ENCODE measurements at places on chromosomes 12 and 14.

GRCh38 chr14:85428926-85429325 is 101.0 kb upstream of the FLRT2 start:
- no peak for DNase-seq

- no peak for DNase-seq
These were observed 21.6 kb upstream of the SDR39U1 start for GRCh38 chr14:24463884-24464785.

DNA sequence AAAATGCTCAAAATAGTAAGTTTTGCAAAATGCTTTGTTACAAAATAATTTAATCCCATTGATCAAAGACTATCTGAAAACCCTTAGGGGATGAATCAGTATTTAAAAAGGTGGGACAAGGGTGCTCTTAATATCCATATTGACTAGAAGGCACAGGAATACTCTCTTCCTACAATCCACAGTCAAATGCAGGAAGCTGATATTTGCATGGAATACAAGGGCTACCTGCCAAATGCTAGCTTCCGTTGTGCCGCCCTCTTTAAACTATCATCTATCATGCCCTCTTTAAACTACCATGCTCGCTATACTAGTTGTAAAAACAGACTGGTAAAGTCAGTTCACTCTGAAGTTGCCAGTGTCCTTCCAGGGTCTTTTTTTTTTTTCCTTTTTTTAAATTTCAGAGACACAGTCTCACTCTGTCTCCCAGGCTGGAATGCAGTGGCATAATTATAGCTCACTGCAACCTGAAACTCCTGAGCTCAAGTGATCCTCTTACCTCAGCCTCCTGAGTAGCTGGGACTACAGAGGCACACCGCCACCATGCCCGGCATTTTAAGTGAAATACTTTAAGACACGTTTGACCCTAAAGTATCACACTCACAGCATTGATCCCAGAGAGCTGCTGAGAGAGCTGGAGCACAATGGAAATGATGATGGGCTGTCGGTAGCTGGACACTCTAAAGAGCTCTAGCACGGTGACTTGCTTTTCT is 6.7 kb downstream of the SLC2A3 start:
- DNase-seq: no peak

DNA sequence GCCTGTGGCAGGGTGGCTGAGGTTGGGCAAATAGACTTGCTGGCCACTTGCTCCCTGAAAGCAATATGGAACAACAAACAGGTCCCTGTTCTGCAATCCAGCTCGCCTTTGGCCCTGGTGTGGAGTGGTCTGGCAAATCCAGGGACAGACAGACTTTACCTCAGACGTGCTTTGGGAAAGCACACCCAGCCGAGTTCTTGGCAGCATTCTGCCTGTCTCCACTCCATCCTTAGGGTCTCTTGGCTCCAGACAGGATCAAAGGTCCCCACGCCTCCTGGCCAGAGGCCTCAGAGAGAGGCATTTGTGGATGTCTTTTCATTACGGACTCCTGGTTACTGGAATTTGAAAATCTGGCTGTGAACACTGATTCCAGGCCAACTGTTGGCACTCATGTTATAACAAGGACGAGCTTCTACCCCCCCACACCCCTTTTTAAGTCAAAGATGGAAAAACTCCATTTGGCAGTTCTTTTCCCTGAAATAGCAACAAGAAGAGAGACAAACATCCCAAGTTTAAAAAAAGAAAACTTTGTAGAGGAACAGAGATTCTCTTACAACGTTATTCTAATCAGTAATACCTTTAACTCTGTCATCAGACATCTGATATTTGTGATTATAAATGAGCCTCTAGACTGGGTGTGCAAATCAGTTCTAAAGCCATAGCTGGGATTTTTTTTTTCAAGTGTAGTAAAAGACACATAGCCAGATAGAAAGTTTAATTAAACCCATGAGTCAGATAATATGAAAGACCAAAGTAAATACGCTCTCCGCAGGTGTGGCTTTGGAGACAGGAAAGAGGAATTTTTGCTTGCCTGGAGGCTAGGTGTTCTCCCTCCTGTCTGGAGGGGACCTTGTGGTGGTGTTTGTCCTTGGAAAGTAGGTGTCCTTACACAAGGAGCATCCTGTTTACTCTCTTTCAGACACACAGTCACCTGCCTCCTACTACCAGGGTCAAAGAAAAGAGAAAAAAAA is 60.7 kb downstream of the GALNT8 start:
- DNase-seq: no peak

DNA sequence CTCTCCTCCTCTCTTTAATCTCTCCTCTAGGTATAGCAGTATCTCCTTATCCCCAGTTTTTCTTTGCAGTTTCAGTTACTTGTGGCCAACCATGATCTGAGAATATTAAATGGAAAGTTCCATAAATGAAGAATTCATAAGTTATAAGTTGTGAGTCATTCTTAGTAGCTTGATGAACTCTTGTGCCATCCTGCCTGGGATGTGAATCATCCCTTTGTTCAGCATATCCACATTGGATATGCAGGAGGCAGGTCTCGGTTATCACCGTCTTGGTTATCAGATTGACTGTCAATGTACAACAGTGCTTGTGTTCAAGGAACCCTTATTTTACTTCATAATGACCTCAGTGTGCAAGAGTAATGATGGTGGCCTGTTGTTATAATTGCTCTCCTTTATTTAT is 134.0 kb downstream of the TMEM117 start:
- DNase-seq: no peak

GRCh38 chr12:16585781-16586180 is 20.2 kb downstream of the LMO3 start:
- no peak for DNase-seq

DNA sequence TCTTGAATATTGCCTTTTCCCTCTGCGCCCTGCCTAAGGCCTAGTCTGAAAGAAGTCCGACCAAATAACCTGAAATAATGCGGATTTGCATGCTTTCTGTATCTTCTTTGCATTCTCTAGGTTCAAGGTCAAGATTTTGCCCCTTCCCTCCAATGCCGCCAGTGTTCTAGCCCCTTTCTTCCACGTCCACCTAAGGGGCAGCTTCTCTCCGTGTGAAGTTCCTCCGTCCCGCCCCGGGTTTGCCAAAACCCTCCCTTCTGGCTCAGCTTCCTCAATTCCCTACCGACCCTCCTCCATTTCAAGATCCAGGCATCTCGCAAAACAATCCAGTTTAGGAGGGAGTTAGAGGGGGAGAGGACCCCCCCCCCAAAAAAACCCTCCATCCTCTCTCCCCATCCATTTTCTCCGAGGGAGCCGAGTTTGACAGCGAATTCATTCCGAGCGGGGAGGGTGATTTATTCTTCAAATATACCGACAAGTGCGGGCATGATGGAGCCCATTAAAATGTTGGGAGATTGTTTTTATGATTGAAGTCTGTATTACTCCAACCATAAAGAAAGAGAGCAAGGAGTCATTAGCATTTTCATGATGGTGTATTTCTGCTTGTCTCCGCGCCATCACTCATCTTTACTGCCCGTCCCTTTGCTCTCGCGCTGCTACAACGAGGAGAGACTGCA is 20.9 kb upstream of the ATP5MC2 start:
- no peak for DNase-seq

- no peak for DNase-seq
These were observed 30.4 kb upstream of the KCNA5 start for GRCh38 chr12:5013266-5013730.

- DNase-seq: peak; percentile 20
These were observed 115.4 kb upstream of the MYL2 start for GRCh38 chr12:111035578-111036301.

GRCh38 chr14:93017898-93018297 is 94.9 kb downstream of the CHGA start:
- no peak for DNase-seq

GRCh38 chr12:90630006-90630405 is 325.0 kb downstream of the CCER1 start:
- DNase-seq: no peak

DNA sequence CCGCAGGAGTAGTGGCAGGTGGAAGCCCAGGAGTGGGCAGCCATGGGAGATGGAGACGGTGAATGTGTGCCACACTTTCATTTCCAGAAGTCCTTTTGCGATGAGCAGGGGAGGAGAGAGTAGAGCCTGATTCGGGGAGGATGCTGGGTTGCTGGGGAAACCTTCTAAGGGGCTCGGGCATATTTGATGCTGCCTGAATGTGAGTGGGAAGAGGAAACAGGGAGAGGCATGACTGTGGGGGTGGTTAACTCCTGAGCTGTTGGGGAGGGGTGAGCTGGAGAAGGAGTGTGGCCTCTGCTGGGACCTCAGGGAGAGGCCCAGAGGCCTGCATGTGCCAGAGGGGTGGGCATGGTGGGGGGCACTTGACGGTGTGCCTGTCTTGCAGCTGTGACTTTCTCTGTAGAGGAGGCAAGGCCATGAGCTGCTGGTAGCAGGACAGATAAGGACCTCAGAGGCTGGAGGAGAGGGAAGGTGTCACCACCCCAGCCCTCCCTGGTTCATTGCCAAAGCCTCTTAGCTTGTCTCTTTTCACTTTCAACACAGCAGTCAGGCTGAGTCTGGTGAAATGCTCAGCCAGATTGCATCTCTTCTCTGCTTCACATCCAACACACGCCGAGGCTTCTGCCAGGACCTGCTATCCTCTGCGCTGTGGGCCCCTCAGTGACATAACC is 11.4 kb downstream of the GLT1D1 start:
- no peak for DNase-seq

DNA sequence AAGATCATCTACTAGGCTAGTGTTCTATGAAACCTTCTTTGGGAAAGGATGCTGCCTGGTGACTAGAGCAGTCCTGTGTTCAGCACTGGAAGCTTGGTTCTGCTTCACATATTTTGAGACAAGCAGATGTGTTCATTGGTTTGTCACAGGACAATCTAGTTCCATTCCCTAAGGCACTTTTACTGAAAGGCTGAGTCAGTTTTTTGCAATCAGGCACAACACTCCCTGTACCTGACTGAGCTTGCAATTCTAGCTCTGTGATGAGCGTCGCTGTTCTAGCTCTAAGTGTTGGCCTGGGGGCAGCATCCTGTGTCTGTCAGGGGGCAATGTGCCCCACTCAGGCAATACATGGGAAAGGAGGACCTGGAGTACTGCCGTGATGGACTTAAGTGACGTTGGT is 144.4 kb downstream of the CAND1 start:
- no peak for DNase-seq

DNA sequence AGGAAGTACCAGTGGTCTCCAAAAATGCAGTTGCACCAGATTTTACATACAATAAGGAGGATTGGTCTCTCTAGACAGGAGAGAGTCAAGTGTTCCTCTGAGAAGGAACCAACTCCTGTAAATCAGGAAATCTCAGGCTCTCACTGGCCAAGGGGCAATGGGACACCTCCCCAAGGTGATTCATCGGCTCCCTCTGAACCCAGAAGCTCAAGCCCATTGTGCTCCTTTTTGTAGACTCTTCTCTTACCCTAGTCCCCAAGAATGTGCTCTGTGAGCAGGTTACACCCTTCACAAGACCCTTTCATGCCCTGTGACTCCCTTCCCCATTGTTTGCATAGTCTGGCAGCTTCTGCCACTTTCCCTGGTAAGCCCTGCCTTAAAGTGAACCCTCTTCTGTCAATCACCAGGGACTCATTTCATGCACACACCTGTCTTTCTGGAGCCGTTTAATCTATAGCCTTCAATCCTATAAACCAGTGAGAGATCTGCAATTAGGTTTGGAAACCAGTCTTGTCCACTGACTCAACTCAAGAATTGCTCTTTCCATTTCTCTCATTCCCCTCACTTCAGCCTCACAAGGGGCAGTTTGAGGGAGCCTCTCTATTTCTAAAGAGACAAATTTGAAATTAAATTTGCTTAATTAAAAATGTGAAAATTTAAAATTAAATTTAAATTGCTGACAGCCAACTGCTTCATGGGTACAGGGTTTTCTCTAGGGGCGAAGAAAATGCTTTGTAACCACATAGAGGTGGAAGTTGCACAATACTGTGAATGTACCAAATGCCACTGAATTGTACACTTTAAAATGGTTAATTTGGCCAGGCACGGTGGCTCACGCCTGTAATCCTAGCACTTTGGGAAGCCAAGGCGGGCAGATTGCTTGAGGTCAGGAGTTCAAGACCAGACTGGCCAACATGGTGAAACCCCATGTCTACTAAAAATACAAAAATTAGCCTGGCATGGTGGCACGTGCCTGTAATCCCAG is 38.3 kb upstream of the LTA4H start:
- no peak for DNase-seq

GRCh38 chr12:74953697-74954096 is 255.9 kb downstream of the KCNC2 start:
- DNase-seq: no peak

DNA sequence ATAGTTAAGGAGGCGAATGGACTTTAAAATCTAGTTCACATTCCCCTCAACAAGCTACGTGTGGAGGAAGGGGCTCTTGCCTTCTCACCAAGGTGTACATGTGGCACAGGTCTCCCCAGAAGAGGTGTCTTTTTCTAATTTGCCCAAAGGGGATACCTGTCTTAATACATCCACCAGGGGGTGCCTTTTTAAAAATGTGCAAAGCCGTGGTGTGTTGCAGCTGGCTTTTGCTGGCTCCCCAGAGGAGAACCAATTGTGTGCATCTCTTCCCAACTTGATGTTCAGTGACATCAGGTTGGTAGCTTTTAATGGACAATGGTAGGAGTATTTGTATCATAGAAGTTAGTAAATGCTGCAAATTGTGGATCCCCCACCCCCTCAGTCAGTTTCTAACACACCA is 33.8 kb downstream of the CREBL2 start:
- DNase-seq: no peak

DNA sequence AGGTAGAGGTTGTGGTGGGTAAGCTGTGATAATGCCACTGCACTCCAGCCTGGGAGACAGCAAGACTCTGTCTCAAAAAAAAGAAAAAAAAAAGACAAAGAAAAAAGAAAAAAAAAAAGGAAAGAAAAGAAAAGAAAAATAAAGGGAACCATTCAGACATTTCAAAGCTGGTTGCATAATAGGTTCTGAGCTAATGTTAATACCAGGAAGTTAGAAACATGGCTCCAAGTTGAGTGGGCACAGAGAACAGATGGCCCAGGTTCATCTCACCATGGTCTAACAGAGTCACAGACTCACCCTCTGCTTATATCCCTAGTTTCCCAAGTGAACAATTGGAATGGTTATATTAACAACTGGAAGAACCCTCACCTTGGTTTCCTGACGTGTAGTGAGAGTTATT is 17.4 kb upstream of the ZDHHC17 start:
- DNase-seq: no peak

DNA sequence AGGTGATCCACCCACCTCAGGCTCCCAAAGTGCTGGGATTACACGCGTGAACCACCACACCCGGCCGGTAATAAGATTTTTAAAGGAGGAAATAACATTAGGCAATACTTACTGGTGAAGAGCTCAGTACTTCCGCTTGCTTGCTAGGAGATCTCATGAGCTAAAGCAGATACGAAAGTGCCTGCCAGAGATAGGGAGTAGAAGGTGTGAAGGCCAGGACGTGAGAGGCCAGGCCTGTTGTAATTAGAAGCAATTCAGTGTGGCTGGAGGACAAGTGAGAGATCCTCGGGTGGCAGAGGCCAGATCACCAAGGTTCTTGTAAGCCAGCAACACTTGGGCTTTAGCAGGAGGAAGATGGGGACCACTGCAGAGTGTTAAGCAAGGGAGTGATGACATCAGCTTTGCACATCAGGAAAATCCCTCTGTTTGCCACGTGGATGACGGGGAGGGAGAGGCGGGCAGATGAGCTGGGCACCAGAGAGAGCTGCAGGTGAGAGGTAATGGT is 7.6 kb downstream of the TECPR2 start:
- DNase-seq: no peak
